ENCODE measurements at places on chromosomes 16 and 17.

- no peak for DNase-seq
Observed at GRCh38 chr17:32958418-32958817, 30.5 kb downstream of the TMEM98 start.

GRCh38 chr17:19713462-19713861, 2.9 kb downstream of the SLC47A2 start:
- DNase-seq = no peak

- DNase-seq = no peak
Observed at GRCh38 chr17:34368196-34368945, 5.3 kb upstream of the CCL1 start.

GRCh38 chr16:85188822-85189672, 76.8 kb upstream of the CIBAR2 start:
- DNase-seq = no peak

- no peak for DNase-seq
Observed at GRCh38 chr17:6479622-6480302, 35.5 kb downstream of the PIMREG start.

DNA sequence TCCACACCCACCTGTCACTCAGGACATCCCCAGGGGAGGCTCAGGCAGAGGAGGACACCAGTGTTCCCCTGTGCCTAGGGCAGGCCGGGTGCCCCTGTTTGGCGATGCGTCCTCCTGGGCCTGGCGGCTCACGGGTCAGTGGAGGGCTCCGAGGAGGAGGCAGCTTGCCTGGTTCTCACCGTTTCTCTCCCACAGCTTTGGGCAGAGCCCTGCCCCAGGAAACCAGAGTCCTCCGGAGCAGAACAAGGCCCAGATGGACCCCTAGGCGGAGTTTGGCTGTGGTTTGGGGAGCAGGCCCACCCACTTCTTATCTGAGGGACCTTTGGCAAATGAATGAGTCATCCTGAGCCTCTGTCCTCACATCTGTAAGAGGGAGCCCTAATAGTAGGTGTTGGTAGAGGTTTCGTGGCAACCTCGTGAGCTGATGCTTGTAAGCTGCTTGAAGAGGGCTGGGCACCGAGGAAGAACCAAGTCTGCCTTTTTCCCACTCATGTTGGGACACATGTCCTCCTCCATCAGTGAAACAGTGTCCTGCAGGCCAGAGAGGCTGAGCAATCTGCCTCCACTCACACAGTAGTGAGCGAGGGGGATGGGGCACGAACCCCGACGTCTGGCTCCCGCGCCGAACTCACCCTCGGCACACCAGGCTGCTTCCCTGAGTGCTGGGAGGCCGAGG, 247.0 kb upstream of the CIBAR2 start:
- peak; percentile 52 for DNase-seq

GRCh38 chr16:8739989-8740704, 57.3 kb downstream of the TMEM186 start:
- no peak for DNase-seq

- no peak for DNase-seq
Observed at GRCh38 chr17:39376434-39376833, 25.0 kb downstream of the FBXL20 start.

DNA sequence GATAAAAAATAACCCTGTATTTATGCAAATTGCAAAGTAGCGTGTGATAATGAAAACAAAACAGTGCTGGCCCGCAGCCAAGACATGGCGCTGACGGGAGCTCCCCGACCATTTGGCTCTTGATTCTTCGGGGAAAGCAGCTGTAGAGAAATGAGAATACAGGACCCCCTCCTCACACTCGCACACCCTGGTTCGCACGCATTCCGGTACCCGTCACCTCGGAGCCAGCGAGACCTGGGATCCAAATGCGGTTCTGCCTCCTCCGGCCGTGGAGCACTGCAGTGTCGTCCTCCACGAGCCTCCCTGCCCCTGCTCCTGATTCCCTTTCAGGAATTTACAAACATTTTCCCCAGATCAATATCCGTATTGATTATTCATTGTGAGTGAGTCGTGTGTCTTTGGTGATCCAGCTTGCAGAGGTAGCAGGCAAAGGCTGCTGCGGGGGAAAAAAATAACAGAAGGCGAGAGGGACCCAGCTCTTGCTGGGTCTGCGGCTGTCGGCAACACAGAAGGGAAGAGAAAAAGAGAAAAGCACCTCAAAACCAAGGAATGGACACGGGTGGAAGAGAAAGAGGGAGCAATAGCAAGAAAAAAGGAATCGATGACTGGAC, 184.1 kb upstream of the ZFHX3 start:
- DNase-seq = peak; percentile 11

DNA sequence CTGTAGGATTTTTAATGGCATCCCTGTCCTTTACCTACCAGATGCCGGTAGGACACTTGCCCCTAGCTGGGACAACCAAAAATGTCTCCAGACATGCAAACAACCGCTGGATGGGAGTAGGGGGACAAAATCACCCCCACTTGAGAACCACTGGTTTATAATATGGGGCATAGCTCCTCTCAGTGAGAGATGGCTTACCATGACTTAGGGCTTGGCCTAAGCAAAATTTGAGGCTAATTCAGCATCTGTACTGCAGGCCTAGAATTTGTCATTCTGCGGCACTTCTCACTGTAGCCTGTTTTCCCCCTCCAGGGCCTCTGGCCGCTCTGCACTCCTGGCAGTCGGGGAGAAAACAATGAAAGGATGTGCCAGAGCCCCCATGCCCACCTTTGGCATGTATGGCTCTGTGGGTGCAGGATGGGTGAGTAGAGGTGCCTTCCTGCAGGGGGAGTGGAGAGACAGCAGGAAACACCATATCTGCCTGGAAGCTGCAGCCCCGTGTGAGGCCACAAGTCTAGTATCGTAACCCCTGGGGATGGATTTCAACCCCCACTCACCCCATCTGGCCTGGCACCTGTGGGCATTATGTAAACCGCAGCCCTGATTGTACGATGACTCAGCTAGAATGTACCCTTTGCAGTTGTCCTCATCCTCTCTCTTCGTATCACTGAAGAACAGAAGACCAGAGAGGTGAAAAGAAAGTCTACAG, 268.1 kb downstream of the SOX9 start:
- peak; percentile 33 for DNase-seq

All from fibroblast of lung (primary cell).